ENCODE measurements at places on chromosomes 5 and 9.

GRCh38 chr9:137715321-137715720, 96.5 kb downstream of the EHMT1 start:
- no peak for DNase-seq

DNA sequence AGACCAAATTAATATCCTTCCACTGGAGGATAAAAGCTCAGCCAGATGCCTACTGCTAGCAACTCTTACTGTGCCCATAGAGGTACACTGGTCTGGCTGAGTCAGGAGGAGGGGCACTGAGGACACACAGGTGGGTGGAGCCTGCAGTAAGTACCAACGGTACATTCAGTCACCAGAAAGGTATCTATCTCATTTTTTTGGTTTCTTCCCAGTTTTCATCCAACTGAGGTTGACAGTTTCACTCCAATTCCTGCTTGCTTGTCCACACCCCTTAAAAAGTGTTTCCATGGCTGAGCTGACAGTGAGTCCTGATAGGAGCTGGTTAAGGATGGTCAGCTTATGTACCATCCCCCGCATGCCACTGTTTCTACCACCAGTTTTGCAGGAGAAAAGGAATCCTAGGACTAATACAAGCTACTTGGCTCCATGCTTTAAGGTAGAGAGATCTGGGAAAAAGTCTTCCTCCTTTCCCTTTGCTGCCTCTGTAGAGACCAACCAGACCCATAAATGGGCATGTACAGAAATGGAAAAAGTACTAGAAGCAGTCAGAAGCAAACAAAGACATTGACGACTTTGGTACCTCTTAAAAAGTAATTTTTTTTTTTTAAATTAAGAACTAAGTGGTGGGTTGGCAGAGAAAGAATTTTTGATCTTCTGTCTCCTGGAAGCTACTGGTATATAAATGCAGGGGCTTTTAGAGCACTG, 3.2 kb downstream of the ELL2 start:
- DNase-seq = no peak

GRCh38 chr9:112437406-112437805, 49.2 kb upstream of the KIAA1958 start:
- no peak for DNase-seq

DNA sequence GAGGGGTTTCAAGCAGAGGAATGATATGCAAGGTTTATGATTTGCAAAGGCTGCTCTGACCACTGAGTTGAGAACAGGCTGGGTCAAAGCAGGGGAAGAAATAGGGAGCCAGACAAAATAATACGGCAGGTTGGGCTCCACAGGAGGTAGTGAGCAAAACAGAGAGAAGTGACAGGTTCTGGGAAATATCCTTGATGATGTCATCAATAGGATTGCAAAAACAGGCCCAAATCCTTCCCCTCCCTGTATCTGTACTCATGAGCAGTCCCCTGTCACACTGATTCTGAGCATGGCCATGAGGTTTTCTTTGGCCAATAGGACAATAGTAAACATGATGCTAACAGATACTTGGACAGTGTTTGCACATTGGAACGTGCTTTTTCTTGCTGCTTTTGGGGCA, 471.8 kb upstream of the BRINP1 start:
- no peak for DNase-seq

- no peak for DNase-seq
Measured at GRCh38 chr5:8751971-8752370, 793.9 kb downstream of the SEMA5A start.

GRCh38 chr5:10364186-10364689, 10.7 kb downstream of the MARCHF6 start:
- no peak for DNase-seq

- no peak for DNase-seq
Measured at GRCh38 chr5:74664551-74664950, 20.5 kb upstream of the HEXB start.

- no peak for DNase-seq
Measured at GRCh38 chr5:120229036-120229435, 235.1 kb upstream of the PRR16 start.

DNA sequence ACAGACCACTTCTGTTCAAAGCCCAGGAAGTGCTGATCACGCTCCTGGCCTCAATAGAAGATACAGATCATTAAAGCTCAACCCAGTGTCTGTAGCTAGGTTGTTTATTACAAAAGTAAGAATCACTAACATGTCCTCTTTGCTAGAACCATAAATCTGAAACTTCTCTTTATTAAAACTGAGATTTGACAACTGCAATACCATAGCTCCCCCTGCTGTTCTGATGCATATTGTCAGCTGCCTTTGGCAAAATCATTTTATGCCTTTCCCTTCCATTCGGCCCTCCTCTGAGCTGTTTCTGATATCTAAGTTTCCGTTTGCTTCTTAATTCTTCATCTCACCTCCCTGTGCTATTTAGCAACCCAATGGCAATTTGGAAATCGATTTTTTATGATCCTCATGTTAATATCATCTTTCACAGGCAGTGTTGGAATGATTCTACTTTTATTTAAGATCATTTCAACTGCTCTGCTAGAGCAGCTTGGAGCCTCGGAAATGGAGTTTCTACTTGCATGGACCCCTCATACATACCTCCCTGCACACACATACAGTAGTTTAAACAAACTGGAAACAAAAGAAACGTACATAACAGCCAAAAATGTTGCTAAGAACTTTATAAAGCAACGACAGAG, 998.8 kb downstream of the MAT2B start:
- DNase-seq = no peak

GRCh38 chr5:179373961-179374505, 28.8 kb upstream of the ADAMTS2 start:
- DNase-seq = no peak

- no peak for DNase-seq
Measured at GRCh38 chr5:124979251-124979650, 232.8 kb upstream of the ZNF608 start.

DNA sequence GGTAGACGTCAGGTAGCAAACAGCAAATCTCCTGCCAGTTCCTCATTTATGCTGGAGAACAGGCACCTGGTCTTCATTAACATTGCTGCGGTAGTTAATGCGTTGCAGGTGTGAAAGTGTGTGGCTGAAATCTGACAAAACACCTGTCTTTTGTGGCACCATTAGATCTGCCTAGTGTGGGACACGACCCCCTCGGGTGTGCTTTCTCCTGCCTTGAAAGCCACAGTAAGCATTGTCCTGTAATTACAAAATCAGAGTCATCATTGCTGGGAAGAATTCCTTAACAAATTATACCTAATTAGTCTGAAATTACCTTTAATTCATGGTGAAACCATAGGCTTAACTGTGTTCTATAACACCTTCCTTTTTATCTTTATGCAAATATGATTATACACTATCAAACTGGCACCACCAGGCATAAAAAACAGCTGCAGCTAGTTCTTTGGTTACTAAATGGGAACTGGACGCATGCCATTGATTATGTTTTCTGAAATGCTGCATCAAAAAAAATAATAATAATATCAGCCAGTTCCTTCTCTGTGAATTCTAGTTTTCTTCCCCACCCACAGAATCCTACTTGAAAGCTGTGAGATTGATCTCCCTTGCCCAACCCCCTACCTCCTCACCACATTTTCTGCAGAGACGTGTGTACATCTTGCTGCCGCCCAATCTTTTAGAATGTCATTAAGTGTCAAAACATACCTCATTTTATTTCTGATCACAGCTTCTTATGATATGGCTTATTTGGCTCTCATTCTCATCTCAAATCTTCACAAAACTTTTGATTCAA, 374.0 kb downstream of the NFIB start:
- no peak for DNase-seq
